Stomach (tissue), 19 donors: ENCODE measurements at places on chromosomes 11 and 22. TPM values are rescaled to one million over a fixed set of nuclear protein-coding genes. Genes with fewer than 3 reads are reported as not detected.
A peak's percentile ranks its signal among the peaks of the same experiment; 100 is the strongest.

Gene SMC1B
- not detected for total RNA-seq

Gene TIMP3
- 103 TPM for total RNA-seq

Gene SYT8
- total RNA-seq, result 0.87 TPM

Gene PLAAT2
- total RNA-seq, result 19.5 TPM

Gene C11orf87
- 0.18 TPM for total RNA-seq

Gene GTSE1
- 8.1 TPM for total RNA-seq

Gene CCDC89
- 4.2 TPM for total RNA-seq

Gene A4GALT
- total RNA-seq, result 59.4 TPM

Gene TRPM5
- 0.45 TPM for total RNA-seq

Gene RIMBP3B
- total RNA-seq, result not detected

Gene MS4A14
- total RNA-seq, result not detected

Gene ANO1
- 5.2 TPM for total RNA-seq

Gene TMPRSS5
- 7.7 TPM for total RNA-seq

DNA sequence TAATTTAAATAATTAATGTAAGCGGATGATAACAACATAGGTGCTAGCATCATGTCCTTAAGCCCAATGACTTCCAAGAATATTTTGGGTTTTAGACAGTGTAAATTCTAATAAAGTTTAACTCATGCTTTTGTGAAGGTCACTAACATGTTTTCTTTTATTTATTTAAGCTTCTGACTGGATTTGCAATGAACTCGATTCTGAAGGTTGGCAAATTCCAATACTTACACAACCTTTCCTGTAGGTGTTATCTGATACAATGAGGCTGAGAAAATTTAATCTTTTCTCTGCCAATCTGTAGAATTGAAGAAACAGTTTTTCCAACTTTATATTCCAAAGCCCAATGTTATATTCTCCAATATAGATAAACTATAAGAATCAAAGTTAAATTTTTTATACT is 311.3 kb downstream of the LUZP2 start:
- DNase-seq, result no peak

- no peak for DNase-seq
These were observed 333.4 kb downstream of the AASDHPPT start for GRCh38 chr11:106410902-106411301.

- no peak for DNase-seq
These were observed 44.5 kb downstream of the SLCO2B1 start for GRCh38 chr11:75195167-75195962.

GRCh38 chr11:134074346-134074745 is 5.5 kb downstream of the JAM3 start:
- DNase-seq, result no peak

- no peak for DNase-seq
These were observed 616.5 kb downstream of the BRD1 start for GRCh38 chr22:49211176-49211575.

DNA sequence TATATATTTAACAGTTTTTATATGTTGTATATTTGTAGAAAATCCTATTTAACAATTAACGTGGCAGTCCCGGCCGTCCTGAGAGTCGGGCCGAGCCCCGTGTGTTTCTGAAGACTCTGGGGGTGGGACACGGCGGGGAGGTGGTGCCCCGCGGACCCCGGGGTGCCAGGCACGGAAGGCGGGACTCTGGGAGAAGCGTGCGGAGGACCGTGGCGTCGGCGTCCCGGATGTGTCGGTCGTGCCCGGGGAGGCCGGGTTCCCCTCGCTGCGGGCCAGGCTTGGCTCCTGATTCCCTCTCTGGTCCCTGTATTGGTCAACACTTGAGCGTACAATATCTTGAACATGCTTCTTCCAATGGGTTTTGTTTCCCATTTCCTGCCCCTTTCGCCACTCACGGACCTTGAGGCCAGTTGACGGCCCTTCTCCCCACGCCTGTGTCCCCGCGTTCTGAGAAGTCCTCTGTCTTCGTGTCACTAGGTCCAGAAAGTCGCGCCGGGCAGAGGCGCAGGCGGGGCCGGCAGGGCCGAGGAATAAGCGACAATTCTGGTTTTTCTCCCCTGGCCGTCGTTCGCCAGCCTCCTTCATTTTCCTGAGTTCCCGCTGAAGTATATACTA is 1076.7 kb downstream of the BRD1 start:
- no peak for DNase-seq

GRCh38 chr11:64710418-64711137 is 12.4 kb downstream of the NRXN2 start:
- no peak for DNase-seq

GRCh38 chr11:82823647-82824619 is 76.3 kb downstream of the PRCP start:
- peak; percentile 8 for DNase-seq

DNA sequence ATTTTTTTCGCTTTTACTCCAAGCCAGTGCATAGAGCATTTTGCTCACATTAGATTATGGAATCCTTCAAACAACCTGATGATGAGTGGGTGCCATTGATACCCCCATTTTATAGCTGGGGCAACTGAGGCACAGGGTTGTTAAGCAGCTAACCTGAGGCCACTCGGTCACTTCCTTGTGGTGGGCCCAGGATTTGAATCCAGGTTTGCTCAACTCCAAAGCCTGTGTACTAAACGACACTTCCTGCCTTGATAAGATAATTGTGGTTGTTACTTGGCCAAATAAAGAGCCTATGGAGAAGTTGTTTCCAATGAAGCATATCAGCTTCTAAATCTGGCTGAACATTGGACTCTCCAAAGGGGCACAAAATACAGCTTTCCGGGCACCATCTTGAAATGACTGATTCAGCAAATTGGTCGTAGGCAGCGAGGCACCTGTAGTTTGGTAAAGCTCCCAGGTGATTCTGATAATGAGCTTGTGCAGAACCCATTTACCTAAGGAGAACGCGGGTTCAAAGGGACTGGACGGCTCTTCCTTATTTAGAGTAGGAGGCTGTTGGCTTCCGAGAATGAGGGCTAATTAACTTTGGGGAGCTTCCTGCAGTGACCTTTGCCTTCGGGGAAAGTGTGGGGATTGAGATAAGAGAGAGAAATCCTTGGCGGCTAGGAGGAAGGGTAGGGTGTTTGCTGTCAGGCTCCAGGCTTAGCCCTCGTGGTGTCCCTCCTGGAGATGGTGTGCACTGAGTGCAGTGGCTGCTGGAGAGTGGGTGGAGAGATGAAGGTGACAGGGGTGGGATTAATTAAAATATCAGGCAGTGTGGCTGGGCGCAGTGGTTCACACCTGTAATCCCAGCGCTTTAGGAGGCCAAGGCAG is 17.5 kb upstream of the EHF start:
- peak; percentile 45 for DNase-seq

GRCh38 chr11:69574608-69575255 is 66.2 kb upstream of the CCND1 start:
- DNase-seq, result no peak

- peak; percentile 11 for DNase-seq
These were observed 46.1 kb downstream of the BDNF start for GRCh38 chr11:27653990-27654758.

DNA sequence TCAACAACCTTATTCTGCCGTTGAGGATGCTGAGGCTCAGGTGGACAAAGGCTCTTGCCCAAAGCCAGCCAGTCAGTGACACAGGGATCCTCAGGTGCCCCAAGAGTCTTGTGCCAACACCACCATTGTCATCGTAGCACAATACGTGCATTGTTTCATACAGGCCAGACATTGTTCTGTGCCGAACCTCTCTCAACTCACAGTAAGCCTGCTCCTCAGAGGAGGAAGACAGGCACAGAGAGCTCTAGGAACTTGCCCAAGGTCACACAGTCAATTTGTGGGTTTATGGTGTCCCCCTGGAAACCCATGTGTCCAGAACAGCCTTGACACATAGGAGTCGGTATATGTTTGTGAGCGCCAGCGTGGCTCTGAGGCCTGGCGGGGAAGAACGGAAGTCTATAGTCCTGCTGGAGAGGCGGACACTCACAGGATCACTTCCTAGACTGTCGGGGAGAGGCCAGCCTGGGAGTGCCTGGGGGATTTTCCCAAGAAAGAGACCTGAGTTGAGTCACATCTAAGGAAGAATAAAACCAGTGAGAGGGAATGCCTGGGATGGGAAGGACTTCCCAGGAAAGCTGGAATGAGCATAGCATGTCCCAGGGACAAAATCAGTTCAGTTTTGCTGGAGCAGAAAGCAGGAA is 20.2 kb downstream of the LIF start:
- DNase-seq, result no peak

DNA sequence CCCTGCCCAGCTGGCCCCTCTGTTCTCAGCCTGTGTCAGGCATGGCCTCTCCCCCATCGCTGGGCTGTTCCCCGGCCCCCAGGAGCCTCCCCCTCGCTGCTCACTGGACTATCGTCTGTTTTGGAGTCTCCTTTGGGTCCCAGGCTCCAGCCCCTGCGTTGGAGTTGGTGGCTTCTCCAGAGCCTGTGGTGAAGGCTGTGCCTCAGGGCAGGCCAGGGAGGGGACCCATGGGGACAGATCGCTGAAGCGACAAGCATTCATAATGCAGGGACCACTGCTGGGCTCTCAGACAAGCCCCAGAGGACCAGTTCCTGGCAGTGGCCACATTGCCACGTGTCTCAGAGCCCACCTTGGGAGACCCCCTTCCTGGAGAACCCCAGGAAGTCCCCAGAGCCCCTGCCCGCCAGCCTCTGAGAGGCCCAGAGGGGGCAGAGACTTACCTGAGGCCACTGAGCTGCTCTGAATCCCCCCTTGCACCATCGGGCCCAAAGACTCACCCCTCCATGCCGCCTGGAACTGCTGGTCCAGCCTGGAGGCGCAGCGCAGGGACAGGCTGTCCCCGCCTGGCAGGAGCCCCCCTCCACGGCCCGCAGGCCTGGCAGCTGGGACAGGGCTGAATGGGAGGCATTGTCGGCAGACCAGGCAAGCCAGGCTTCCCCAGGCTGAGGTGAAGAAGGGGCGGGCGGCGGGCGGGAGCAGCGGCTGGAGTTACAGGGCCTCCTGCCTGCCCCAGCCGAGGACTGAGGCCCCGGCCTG is at the start of gene CHADL:
CHADL (minus strand) TSS at position 555 of the 756 bp plus-strand sequence; CDS start at position 505, 50 bp downstream.
- DNase-seq, result peak; percentile 71

- DNase-seq, result no peak
These were observed 3.8 kb downstream of the SLC29A2 start for GRCh38 chr11:66367561-66368312.

DNA sequence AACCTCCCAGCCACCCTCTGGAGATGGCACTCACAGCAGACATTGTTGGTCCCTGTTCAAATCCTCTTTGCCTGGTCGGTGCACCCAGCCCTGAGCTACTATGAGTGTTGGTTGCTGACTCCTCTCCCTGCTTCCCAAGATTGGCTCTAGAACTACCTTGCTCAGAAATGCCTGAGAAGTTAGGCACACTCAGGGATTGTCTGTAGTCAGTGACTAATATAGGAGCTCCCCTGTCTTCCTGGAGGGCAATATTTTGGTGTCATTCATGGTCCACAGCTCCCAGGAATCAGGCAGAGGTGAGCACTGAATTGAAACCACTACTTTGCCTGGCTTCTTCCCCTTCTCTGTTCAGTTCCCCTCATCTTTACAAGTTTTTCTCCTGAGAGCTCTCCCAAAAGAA is 325.9 kb downstream of the MIAT start:
- no peak for DNase-seq

DNA sequence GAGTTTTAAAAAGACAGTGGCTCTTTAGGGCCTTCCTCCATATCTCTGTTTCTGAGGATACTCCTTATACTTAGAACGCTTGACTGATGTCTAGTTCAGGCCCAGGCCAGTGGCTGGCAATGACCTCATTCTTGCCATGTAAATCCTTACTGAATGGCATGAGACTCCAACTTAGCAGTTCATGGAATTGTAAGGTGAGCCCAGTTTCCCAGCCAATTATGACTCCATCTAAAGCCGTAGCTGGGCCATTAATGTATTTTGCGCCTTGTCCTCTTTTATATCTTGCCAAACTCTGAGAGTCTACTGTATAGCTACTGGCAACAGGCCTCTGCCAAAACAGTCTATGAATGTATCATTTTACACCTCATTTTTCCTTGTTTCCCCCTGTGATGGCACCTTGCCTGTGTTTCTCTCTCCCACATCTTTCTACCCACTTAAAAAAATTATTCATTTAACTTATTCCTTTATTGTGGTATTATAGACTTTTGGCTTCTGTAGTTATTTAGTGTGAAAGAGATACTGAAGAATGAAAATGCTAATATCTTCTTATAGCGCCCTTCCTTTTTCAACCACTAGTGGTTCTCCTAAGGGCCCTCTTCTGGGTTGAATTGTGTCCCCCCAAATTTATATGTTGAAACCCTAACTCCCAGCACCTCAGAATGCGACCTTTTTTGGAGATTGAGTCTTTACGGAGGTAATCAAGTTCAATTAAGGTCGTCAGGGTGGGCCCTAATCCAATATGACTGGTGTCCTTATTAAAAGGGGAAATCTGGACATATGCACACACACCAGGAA is 67.4 kb downstream of the ZNRF3 start:
- DNase-seq, result no peak

- peak; percentile 46 for DNase-seq
These were observed 77.7 kb upstream of the RAB1B start for GRCh38 chr11:66190786-66191185.

GRCh38 chr11:132640952-132641351 is 891.3 kb downstream of the OPCML start:
- no peak for DNase-seq

GRCh38 chr11:26909515-26909914 is 84.4 kb upstream of the FIBIN start:
- no peak for DNase-seq

DNA sequence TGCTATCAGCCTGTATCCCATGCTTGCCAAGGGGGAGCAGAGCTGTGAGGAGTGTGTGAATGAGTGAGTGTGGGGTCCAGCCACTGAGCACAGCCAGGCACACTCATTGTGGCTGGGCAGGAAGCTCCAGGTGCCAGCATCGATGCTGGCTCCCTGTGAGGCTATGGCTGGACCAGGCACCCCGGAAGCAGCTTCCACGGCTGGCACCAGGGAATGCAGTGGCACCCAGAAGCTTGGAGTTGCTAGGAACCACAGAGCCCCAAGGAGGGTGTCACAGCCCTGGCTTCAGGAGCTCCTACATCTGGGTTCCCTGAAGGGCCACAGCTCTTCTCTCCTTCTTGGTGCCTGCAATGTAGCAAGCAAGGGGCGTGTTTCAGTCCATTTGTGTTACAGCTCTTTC is 625.9 kb upstream of the RAG2 start:
- no peak for DNase-seq

GRCh38 chr11:56932572-56933220 is 56.0 kb upstream of the OR5AK2 start:
- DNase-seq, result no peak

DNA sequence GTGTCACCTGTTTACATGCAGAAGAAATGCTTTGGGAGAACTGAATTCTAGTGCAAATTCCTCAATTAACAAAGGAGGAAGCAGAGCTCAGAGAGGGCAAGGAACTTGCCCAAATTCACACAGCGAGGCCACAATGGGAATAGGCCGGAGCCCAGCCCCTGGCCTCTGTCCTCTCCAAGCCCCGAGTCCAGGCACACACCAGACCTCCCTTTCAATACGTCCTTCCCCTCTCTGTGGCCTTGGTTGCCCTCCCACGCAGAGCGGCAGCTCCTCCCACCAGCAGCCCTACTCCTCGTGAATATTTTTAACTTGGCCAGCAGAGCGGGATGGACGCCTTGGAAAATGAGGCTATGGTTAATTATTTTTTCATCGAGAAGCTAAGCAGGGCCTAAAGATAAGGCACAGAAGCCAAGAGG is 1.6 kb upstream of the CARD10 start:
- no peak for DNase-seq

GRCh38 chr11:44286268-44286880 is 23.6 kb downstream of the ALX4 start:
- peak; percentile 78 for DNase-seq

GRCh38 chr11:124752471-124753102 is 532 bp upstream of the VSIG2 start:
- DNase-seq, result peak; percentile 52
